Naive thymus-derived CD8-positive, alpha-beta T cell (primary cell): ENCODE measurements at places on chromosomes 16 and 17. TPM values are rescaled to one million over a fixed set of nuclear protein-coding genes. Genes with fewer than 3 reads are reported as not detected.

The WRAP53 gene
- 13.9 TPM for polyA plus RNA-seq

The LDHD gene
- not detected for polyA plus RNA-seq

The NECAB2 gene
- polyA plus RNA-seq: not detected

The CDH15 gene
- not detected for polyA plus RNA-seq

The NOXO1 gene
- not detected for polyA plus RNA-seq

The MT1M gene
- polyA plus RNA-seq: not detected

The ZG16 gene
- polyA plus RNA-seq: not detected

The STAT5B gene
- 94.0 TPM for polyA plus RNA-seq

The MEIOB gene
- not detected for polyA plus RNA-seq

The PPM1E gene
- 0.05 TPM for polyA plus RNA-seq

The SCGB1C2 gene
- polyA plus RNA-seq: not detected

The NGFR gene
- polyA plus RNA-seq: not detected

The CCL7 gene
- polyA plus RNA-seq: not detected

The RAB37 gene
- polyA plus RNA-seq: 55.3 TPM

The ABCA10 gene
- polyA plus RNA-seq: not detected
